ENCODE measurements at places on chromosomes 7 and 10.

GRCh38 chr7:74070619-74070921, 13.0 kb upstream of the LIMK1 start:
- DNase-seq: no peak

DNA sequence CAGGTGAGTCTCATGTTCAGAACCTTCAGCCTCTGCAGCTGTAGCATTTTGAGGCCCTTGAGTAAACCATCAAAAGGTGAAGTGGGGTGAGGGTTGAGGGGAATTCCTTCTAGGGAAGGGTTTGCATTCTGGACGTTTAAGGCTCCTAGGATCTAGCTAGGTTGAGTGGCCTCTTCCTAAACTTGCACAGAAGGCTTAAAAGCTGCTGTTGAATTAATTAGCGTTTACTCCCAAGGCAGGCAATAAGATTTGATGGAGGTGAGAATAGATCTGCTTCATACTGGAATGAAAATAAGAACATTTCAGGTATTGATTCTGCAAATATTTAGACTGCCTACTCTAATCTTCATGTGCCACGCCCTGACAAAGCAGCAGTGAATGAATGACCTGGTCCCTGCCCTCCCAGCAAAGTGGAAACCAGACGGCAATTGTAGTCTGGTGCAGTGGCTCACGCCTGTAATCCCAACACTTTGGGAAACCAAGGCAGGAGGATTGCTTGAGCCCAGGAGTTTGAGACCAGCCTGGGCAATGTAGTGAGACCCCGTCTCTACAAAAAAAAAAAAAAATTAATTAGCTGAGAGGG, 11.4 kb upstream of the KPNA7 start:
- no peak for DNase-seq

DNA sequence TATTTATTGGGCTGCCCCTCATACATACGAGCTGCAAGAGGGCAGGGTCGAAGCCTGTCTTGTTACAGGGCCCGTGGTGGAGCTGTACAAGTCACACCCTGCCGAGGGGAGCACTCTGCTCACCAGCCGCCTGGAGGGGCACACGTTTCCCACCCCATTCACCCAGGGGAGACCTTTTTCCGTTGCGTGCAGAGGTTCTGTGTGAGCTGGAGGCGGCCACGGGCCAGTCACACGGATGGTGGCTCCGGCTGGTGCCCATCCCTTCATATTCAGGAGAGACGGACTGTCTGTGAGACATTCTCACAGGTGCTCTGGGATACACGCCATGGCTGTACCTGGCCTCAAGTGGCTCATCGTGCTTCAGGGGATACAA, 47.9 kb upstream of the FAM20C start:
- DNase-seq: no peak

GRCh38 chr7:39810710-39811109, 139.3 kb upstream of the CDK13 start:
- no peak for DNase-seq

DNA sequence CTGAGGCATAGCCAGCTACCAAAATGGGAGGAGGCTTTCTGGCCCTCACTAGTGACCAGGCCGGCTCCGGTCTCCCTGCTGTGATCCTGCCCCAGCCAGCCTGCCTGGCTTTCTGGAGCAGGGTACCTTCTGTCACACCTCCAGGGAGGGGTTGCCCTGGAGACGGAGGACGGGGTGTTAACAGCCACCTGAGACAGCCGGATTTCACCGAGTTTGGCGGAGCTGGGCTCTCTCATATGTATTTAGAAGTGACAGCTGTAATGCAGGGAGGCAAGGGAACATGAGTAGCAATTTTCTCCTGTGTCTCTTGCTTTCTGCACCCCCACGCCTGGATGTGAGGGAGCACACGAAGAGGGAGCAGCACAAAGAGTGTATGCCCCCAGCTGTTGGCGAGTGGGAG, 473.3 kb downstream of the PLXNA4 start:
- no peak for DNase-seq

DNA sequence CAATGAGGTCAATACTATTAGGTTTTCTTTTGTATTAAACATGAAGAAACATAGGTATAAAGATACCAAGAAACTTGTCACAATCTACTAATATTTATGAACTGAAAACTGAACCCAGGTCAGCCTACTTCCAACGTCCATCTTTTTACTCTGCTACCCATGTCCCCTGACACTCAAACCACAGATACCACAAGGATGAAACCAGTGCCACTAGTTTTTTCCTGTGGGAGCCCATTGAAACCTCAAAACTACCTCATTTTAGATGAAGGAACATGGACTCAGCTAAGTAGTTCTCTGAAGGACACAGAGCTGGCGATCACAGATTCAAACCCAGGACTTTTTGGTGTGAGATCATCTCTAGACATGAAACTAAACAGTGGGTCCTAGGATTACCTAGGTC, 6.8 kb downstream of the TET1 start:
- DNase-seq: no peak

GRCh38 chr10:9297580-9297979, 1243.1 kb downstream of the GATA3 start:
- no peak for DNase-seq

DNA sequence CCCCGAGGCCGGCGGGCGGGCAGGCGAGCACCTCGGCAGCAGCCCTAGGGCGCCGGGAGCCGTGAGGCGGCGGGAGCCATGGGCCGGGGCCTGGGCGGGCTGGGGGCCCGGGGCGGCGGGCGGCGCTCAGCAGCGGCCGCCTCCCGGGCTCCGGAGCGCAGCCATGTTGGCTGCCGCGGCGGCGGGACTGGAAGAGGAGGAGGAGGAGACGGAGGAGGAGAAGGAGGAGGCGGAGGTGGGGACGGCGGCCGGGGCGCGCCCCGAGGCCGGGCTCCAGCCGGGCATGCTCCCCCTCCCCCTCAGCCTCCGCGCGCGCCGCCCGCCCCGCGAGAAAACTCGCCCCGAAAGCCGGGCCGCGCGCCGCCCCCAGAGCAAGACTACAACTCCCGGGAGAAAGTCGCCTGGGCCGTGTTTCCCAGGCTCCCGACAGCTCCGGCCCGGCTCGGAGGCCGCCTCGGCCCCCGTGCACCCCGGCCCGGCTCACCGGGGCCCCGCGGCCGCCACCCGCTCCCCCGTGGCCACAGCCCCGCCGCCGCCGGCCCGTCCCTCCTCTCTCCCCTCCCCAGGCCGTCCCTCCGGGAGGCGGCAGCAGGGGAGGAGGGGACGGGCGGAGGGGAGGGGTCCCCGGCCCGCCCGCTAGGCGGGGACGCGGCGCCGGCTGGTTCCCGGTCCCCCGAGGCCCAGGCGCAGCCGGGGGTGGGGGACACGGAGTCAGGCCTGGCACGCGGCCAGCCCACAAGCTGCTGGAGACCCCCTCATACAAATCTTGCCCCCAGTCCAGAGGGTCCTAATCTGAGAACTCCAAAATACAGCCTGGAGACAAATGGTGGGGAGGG, at the start of gene DLG5:
TSS of gene DLG5 (minus strand) at position 190 of the 836 bp plus-strand sequence. CDS start 235 bp downstream, outside the sequence.
- DNase-seq: no peak

DNA sequence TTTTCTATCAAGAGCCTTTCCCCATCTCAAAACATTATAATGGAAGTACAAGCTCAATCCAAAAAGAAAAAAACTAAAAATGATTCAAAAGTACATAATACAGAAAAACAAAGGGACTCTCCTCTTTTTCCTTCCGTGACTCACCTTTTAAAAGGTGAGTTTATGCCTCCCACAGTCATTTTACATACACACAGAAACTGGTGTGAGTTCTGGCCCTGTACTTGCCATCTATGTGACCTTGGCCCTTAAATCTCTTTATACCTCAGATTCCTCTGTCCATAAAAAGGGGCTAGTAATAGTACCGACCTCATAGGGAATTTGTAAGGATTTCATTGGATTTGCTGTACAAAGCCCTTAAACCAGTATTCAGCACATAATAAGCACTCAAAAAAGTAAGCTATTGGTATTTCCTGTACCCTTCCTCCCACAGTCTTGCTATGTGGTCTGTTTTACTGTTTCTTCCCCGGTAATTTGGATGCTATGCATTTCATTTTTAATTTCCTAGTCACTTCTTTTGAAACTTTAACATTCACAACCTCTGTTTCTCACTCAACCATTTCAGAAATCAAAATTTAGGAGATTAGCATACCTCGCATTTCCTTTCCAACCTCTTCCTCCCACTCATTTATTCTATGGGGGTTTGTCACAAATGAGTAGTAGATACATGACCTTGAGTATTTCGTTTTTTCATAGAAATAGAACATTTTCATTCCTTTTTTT, 39.0 kb downstream of the STK17A start:
- DNase-seq: no peak

DNA sequence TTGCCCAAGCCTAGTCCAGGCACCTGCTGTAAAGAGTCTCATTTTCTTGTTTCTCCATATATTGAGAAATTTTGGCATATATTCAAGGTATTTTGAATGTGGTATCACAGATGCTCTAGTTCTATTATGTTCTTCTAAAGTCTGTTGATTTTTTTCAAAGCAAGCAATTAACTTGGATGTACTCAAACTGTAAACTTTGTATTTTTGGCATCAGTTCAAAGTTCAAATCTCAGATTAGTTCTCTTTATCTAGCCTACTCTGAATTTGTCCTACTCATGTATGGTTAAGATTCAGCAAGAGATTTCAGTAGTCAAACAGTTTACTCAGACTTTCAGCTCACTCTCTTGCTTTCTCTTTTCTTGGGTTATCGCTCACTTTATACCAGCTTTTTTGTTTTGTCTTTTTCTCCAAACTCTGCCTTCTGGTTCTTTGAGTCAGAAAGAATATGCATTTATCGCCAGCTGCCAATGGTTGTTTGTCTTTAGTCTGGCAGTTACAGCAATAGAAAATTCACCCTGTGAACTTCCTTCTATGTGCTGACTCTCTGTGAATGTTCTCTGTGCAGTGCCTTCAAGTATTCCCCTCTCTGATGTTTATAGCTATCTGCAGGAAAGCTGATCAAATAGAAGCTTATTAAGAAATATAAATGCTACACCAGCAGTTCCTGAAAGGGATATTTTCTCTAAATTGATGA, 56.0 kb downstream of the ANKRD7 start:
- no peak for DNase-seq

DNA sequence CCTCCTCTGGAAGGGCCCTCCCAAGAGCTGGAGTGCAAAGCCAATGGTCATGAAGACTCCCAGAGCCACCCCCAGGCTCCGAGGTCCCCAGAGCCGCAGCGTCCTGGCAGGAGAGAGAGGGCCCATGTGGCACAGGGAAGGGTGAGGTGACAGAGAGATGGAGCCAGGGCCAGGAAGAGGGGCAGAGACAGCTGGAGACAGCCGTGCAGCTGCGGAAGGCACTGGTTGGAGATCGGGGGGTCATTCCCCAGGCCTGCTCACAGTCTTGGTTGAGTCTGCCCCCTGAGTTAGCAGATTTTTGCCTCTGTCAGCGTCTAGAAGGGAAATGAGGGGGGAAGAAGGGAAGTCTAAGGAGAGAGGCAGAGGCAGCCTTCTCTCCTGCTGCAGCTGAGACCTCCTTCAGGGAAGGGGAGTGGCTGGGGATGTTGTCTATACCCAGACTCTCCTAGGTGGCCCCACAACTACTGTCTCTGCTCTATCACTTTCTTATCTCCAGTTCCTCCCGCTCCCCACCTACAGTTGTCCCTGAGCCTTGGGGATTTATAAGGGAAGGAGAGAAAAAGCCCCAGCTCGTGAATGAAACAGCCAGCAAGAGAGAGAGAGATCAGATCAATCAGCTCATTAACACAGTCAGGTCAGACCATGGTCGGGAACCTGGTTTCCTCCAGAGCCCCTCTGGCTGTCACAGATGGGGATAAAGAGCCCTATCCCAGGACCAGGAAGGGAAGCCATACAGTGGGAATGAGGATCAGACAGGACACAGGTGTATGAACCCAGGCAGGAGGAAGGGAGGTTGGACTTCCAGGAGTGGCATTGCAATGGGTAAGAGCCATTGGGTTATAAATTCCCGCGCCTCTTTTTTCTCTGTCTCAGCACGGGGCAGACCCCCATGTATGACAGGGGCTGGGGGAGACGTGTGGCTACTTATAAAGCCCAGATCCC, 1.2 kb downstream of the GAL3ST4 start:
- DNase-seq: no peak

DNA sequence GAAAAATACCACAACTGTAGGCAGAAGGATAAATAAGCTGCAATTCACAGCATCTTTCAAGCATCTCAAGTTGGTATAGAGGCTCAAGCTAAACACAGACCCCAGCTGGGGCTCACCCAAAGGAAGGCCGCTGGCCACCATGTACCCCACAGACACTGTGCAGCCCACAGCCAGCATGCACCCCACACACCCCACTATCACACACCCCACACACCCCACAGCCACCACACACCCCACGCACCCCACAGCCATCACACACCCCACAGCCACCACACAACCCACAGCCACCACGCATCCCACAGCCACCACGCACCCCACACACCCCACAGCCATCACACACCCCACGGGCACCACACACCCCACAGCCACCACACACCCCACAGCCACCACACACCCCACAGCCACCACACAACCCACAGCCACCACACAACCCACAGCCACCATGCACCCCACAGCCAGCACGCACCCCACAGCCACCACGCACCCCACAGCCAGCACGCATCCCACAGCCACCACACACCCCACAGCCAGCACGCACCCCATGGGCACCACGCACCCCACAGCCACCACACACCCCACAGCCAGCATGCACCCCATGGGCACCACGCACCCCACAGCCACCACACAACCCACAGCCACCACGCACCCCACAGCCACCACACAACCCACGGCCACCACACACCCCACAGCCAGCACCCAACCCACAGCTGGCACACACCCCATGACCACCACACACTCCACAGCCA, 214.7 kb downstream of the DNAJB6 start:
- no peak for DNase-seq

- DNase-seq: no peak
Measured at GRCh38 chr10:71667387-71667752, 52.2 kb downstream of the C10orf105 start.

DNA sequence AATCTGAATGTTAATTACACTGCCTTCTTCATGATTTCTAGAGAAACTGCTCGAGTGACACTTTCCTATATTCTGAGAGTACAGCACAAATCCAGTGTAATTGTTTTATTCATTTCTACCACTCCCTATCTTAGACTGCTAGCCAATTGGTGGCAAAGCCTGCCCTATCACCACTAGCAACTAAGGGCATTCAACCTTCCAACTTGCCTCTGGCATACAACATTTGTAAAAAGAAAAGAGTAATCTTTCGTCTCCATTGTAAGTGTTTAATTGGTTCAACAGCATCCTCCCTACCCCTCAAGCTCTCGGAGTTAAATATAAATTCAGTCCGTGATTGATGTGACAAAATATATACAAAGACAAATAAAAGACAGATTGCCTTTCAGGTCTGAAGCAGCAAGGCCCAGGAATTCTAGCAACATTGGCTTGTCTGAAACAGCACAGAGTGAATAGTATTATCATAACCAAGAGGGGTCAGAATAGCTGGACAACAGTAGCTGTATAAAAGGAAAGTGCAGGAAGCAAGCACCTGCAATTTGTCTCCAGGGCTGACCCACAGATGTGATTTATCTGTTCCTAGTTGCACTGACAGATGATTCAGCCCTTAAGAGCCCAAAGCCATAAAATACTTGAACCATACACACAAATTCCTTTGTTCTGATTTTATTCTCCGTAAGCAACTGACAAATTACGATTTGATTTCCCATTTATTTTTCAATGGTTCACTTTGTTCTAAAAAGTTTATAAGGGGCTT, 47.6 kb upstream of the ANKRD1 start:
- DNase-seq: no peak

GRCh38 chr10:78320506-78320905, 286.8 kb downstream of the RPS24 start:
- DNase-seq: no peak

Measured in activated CD4-positive, CD25-positive, alpha-beta regulatory T cell (primary cell).